Activated T-cell treated with anti-CD3 and anti-CD28 coated beads, Interleukin-2, amount 50 U/mL, for 4 hours (primary cell): ENCODE measurements at places on chromosomes 5 and 9. TPM values are rescaled to one million over a fixed set of nuclear protein-coding genes. Genes with fewer than 3 reads are reported as not detected.

DNA sequence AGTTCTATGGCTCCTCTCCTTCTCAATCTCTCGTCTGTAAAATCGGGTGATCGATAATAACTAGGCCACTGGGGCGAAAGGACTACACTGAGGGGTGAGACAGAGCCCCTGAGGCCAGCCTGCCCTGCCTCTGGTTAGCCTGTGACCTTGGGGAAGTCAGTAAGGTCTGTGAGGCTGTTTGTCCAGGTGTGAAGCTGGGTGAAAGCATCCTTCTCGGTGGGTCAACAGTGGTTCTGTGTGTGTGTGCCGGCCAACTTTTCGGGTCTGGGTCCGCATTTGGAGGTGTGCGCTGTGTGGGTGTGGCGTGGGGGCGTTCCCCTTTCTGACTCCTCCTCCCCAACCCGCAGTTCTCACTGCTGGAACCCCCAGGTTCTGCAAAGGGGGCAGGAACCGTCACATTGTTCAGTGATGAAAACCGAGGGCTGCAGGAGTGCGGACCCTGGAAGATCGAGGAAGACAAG lies 5.0 kb upstream of the RNF44 start:
- peak; percentile 65 for DNase-seq

DNA sequence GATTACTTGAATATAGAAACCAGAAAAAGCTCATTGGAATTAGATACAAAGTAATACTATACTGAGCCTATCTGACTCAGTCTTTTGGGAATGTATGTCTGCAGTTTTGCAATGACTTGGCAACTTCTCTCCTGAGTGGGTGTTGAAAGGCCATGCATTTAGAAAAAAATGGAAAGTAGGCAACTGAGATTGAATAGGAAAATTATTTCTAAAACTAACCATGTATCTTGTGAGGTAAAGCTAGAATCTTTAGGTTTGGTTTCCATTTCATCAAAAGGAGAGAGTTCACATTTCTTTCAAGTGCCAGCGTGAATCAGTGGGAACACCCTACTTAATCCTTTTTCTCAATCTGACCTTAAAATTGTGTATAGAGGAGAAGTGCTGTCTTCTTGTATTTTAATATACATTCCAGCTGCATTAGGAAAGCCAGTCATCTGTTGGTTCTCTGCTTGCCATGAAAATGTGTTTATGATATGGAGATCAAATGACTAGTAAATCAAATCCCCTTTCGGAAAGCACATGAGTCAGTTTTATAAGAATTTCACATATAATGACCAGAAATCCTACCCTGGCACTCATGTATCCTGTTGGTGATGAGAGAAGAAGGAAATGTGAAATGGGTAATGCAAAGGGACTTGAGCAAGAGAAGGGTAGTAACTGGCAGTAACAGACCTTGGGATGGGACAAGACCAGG lies 30.4 kb downstream of the NFX1 start:
- DNase-seq = no peak

GRCh38 chr5:171512397-171512796 lies 93.0 kb downstream of the FGF18 start:
- DNase-seq = no peak

IL33 gene
- not detected for total RNA-seq

TLE4 gene
- 13.4 TPM for total RNA-seq

ASTN2 gene
- 1.7 TPM for total RNA-seq

- no peak for DNase-seq
These were observed 58.1 kb downstream of the STARD4 start for GRCh38 chr5:111454198-111454622.

IARS1 gene
- 268 TPM for total RNA-seq

DNA sequence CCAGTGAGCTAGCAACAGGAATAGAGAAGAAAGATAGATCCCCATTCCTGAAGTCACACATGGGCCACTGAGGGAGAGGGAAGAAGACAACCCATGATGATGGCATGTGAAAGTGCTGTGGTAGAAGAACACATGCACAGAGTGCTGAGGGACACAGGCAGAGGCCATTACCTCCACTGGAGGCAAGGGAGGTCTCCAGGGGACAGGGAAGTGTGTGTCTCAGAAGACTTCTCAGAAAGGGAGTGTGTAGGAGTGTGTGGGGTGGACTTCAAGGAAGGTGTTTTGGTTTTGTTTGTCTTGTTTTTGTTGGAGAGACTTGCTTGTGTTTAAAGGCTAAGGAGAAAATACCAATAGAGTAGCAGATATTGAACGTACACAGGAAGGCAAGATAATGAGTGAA lies 77.0 kb upstream of the SMARCA2 start:
- no peak for DNase-seq

DNA sequence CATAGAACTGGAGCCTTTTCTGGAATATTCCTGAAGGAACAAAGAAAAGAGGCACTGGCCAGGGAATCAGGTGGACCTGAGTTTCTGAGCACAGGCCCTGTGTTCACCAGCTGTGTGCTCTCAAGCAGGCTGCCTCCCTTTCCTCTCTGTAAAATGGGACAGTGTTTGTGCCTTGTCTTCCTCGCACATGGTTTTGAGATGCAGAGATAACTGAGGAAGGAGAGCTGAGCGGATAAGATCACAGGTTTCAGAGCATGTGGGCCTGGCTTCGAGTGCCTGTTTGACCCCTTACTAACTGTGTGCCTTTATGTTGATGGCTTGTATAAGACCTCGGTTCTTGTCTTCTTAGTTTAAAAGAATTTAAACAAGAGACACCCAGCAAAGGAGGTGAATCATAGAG lies 46.2 kb upstream of the HAND1 start:
- DNase-seq = no peak
